ENCODE measurements at places on chromosomes 11 and 22.
A peak's percentile ranks its signal among the peaks of the same experiment; 100 is the strongest.

- DNase-seq, result no peak
These were observed 3.8 kb upstream of the FLI1 start for GRCh38 chr11:128689948-128690664.

GRCh38 chr22:36954251-36955014 is 41.0 kb downstream of the CSF2RB start:
- DNase-seq, result no peak

- DNase-seq, result peak; percentile 32
These were observed 75.8 kb downstream of the ARHGAP8 start for GRCh38 chr22:44828193-44828592.

DNA sequence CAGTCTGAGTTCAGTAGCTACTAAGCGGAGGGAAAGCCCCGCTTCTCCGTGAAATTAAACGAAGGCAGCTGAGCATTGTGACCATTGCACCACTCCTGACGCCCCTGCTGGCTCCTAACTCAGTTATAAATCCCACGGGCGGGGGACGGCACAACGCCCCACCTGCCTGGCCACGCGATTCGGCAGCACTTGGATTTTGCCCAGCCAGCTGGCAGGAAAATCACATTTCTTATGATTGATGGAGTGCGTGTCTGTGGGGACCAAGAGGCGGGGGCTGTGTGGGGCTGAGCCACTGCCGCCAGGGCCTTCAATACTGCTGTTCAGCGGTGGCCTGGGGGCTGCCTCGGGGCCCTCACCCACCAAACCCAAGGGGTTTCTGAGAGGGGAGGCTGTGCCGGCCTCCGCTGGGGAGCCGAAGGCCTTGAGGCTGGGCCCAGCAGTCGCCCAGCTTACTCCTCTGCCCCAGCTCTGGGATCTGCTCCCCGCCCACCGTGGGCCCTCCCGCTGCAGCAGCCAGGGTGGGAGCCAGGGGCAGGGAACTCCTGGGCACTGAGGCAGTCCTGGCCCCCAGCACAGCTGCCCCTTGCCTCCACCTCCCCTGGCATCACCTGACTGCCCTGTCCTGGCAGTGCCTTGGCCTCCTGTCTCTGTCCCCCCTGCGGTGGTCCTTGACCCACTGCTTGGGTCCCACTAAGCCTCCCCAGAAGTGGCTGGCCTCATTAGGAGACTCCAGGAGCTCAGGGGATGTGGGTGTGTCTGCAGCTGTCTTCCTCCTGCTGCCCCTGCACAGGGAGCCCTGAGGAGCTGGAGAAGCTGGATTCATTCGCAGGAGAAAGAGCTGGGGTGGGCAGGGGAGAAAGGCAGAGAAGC is 30.7 kb downstream of the SHISAL1 start:
- DNase-seq, result no peak

DNA sequence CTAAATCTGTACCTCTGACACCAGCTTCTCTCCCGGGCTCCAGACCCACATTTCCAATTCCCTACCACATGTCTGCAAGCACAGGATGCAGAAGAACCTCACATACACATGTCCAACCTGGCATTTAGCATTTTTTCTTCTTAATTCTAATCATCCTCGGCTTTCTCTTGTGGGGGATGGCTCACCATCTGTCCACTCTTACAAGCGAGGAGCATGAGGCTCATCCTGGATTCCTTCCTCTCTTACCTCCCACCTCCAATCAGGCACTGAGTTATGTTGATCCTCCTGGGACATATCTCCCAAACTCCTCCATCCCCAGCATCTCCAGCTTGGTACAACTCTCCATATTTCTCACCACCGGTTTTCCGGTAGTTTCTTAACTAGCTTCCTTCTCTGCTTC is 149.8 kb upstream of the LARGE1 start:
- DNase-seq, result no peak

DNA sequence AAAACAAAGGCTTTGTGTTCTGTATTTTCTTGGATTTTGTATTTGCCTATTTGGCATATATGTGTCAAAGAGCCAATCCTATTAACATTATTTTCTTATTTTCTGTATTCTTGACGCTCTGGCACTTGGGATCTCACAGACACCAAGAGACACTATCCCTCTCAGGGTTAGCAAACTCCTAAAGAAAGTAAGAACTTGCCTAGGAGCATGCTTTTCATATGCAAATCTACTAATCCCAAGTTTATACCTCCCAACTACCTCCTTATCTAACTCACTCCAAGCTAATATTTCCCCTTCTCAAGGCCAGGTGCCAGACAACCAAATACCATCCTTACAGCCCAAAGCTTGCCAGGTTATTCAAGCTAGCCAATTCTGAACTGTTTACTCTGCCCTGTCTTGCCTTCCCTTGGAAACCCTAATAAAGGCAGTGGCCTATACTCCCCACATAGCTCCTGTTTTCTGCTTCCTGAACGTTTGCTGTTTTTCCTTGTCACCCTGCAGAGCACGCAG is 455.4 kb upstream of the ANO3 start:
- no peak for DNase-seq

- no peak for DNase-seq
These were observed 439.6 kb downstream of the TMEM135 start for GRCh38 chr11:87477321-87477720.

GRCh38 chr22:48892578-48893287 is 934.9 kb downstream of the BRD1 start:
- no peak for DNase-seq

Measured in activated CD4-positive, alpha-beta T cell treated with anti-CD3 and anti-CD28 coated beads, Interleukin-2, amount 50 U/mL, for 16 hours (primary cell).